ENCODE measurements at places on chromosomes 2 and 18.

GRCh38 chr18:57819119-57819518, 16.0 kb upstream of the ATP8B1 start:
- DNase-seq: no peak

- no peak for DNase-seq
These were observed 11.7 kb upstream of the ITSN2 start for GRCh38 chr2:24372033-24372432.

- no peak for DNase-seq
These were observed 37.9 kb downstream of the MRPL35 start for GRCh38 chr2:86237172-86237571.

- DNase-seq: no peak
These were observed 158.2 kb upstream of the TRIB2 start for GRCh38 chr2:12558519-12558918.

- DNase-seq: peak; percentile 65
These were observed 266.5 kb downstream of the KLHL29 start for GRCh38 chr2:23651187-23652080.

GRCh38 chr2:25207078-25207545, 38.7 kb upstream of the POMC start:
- no peak for DNase-seq

GRCh38 chr2:100192825-100193224, 50.4 kb upstream of the AFF3 start:
- DNase-seq: no peak

- peak; percentile 45 for DNase-seq
These were observed 2.4 kb upstream of the SATB2 start for GRCh38 chr2:199460101-199460671.

GRCh38 chr2:219713110-219713509, 85.7 kb downstream of the SLC4A3 start:
- DNase-seq: no peak

Measured in fibroblast of skin of abdomen (primary cell).